ENCODE measurements at places on chromosomes 3 and 15.

GRCh38 chr3:52787246-52787645 is 7.3 kb upstream of the ITIH3 start:
- no peak for DNase-seq

DNA sequence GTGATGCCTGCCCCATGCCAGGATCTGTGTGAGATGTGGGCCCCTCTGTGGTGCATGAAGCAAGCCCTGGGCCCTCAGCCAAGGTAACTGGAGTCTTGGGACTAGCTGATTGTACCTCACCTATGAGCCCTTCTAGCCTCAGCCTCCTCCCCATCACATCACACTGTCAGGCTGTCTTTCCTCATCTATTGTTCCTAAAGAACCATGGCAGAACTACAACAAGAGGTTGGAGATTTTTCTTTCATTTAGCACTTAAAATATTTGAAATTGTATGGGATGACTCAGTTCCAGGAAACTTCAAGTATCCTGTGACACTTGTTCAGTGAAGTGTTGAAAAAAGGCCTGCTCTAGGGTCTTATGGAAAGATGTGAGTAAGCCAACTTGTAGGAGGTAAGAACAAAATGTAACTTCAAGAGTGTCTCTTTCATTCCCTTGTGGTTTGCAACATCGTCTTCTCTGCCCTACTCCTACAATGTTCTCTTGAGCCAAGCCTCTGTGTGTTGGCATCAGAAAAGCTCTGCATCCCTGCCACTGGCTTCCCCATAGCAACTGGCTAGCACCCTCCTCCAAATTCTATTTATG is 58.7 kb upstream of the TIPARP start:
- no peak for DNase-seq

DNA sequence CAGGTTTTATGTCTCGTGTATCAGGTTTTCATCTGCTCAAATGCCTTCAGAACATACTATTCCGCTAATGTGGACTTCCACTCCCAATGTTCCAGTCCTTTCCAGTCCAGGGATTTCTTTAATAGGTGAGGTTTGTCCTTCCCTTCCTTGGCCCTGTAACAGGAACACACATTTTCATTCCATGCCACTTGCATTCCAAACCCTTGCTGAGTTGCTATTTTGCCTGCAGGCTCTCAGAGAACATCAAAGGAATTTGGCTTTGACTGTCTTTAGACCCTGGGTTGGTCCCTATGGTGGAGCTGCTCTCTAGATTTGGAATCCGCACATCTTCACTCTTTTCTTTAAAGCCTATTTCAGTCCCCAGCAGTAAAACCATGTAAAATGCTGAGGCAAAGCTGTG is 12.3 kb upstream of the ALCAM start:
- no peak for DNase-seq

GRCh38 chr3:11288786-11289637 is 16.8 kb downstream of the ATG7 start:
- DNase-seq, result no peak

DNA sequence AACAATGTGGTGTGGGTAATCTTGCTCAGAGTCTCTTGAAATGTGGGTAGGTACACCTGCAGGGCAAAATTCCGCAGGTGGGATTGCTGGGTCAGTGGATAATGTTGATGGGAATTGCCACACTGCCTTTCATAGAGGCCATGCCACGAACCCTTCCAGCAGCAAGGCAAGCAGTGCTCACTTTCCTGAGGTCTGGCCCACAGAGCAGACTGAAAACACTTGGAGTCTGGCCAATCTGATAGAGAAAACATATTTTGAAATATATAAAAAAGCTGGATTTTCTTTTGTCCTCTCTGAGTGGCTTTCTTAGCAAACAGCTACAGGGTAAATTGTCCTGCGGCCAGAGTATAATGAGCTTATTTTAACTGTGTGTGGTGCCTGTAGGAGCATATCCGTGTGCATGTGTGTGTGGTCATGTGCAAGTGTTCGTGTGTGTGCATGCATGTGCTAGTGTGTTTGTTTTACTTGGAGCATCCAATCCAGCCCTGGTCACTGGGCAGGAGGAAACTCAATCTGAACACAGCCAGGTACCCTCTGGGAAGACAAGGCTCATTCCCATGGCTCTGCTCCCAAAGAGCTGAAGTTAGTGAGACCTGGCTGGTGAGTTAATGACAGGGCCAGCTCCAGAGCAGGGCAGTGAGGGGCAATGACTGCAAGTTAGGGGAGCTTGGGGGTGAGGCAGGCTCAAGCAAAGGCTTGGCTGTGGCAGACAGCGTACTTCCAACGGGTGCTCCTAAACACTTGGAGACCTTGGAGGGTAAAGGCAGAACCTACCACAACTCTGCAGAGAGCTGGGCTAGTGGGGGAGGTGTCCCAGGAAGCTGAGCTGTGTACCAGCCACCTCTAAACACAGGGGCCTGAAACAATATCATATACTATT is 91.3 kb downstream of the PLXNA1 start:
- DNase-seq, result no peak

- no peak for DNase-seq
Measured at GRCh38 chr3:60591267-60591666, 660.0 kb downstream of the FHIT start.

GRCh38 chr15:72179950-72180581 is 17.5 kb downstream of the GRAMD2A start:
- no peak for DNase-seq

GRCh38 chr15:39127151-39127790 is 453.6 kb upstream of the THBS1 start:
- no peak for DNase-seq

- DNase-seq, result no peak
Measured at GRCh38 chr3:127097072-127097405, 95.9 kb upstream of the PRR23E start.

Measured in effector memory CD4-positive, alpha-beta T cell (primary cell).